GM23248 (cell line): ENCODE measurements at places on chromosomes 2 and 18.
A peak's percentile ranks its signal among the peaks of the same experiment; 100 is the strongest.

DNA sequence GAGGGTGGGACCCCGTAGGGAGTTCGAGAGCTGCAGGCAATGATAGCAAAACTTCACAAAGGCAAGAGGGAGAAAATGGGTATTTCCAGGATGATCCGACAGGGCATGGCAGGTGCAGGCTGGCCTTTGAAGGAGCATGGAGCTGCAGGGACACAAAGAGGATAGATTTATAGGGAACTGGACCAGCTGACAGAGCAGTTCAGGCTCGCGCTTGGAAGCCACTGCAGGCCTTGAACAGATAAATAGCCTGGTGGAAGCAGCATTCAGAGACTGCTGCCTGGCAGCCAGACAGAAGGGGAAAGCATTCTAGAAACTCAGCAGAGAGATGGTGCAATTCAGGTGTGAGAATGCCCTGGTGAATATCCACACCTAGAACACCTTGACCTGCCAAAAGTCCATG is 29.3 kb upstream of the CREG2 start:
- DNase-seq: no peak

DNA sequence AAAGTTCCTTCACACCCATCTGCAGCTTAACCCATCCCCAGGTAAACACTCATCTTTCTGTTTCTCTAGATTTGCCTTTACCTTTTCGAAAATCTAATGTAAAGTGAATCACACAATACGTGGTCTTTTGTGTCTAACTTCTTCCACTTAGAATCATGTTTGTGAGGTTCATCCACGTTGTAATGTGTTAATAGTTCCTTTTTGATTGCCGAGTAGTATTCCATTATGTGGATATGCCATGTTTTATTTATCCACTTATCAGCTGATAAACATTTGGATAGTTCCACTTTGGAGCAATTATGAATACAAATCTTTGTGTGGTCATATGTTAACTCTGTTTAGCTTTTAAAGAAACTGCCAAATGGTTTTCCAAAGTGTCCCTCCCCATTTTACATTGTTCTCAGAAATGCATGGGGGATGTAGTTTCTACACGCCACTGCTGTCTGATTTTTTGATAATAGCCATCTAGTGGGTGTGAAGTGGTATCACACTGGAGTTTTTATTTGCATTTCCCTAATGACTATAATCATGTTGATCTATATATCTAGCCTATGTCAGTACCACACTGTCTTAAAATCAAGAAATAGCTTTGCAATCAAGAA is 22.3 kb downstream of the PECR start:
- no peak for DNase-seq

DNA sequence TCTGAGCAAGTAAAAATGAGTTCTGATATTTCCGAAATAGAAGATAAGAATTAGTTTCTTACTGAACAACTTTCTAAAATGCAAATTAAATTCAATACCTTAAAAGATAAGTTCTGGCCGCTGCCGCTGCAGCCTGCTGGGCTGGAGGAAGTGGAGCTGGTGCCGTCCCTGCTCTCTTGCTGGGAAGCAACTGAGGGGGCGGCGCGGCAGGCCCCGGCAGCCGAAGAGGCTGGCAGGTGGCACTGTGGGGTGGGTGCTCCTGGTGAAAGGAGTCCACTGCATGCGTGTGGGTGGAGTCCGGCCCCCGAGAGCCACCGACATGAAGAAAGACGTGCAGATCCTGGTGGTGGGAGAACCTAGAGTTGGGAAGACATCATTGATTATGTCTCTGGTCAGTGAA is 89.5 kb upstream of the ZNF519 start:
- DNase-seq: no peak

- peak; percentile 8 for DNase-seq
Observed at GRCh38 chr2:28901202-28901601, 6.7 kb downstream of the WDR43 start.

DNA sequence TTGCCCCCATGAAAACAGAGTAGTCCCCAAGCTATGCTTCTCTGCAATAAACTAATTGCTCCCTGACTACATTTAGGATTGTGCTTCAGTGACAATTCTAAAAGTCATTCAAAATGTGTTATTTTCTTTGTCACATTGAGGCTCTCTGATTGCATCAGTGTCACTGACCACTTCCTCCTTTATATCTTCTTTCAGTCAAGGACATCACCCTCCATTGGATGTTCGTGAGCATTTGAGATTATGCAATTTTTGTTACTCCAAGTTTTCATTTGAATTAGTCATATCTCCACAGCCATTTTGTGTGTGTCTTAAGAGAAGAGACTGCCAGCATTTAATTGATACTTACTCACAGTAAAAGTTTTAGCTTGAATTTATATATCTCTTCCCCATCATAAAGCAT is 780.8 kb upstream of the GCFC2 start:
- DNase-seq: no peak

GRCh38 chr2:177541258-177541991 is 148.9 kb downstream of the AGPS start:
- DNase-seq: no peak

DNA sequence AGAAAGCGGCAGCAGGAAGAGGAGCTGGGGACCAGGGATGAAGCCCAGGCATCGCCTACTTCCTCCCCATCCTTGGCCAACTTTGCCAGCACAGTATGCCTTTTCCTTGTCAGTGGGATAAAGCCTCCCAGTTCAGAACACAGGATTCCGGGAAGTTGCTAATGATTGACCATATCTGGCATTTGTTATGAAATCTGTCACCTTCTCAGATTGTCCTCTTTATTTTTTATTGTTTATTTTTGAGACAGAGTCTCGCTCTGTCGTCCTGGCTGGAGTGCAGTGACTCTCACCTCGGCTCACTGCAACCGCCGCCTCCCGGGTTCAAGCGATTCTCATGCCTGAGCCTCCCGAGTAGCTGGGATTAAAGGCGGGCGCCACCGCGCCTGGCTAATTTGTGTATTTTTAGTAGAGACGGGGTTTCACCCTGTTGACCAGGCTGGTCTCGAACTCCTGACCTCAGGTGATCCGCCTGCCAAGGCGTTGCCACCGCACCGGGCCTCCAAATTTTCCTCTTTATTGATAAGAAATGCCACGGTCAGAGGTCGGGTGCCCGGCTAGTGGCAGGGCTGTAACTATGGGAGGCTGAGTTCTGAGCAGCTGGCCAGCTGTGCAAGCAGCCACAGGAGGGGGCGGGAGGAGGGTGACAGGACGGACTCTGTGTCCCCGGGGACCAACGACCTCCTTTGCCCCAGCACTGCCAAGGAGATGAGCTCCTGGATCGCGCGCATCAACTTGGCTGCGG is 24.4 kb downstream of the PSD4 start:
- DNase-seq: no peak

DNA sequence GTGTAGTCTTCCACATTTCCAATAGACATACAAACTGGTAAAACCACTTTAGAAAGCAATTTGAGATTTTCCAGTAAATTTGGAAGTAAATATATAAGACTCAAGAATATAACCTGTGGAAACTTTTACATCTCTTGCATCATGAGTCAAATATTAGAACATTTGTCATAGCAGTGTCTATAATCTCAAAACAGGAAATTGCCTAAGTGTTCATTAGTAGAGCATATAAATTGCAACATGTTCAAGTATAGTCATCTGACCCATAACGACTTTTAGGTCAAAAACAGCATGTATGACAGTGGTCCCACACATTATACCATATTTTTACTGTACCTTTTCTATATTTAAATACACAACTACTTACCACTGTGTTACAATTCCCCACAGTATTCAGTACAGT is 555.9 kb upstream of the VRK2 start:
- DNase-seq: no peak

- peak; percentile 76 for DNase-seq
Observed at GRCh38 chr2:19733951-19734425, 167.8 kb downstream of the TTC32 start.

DNA sequence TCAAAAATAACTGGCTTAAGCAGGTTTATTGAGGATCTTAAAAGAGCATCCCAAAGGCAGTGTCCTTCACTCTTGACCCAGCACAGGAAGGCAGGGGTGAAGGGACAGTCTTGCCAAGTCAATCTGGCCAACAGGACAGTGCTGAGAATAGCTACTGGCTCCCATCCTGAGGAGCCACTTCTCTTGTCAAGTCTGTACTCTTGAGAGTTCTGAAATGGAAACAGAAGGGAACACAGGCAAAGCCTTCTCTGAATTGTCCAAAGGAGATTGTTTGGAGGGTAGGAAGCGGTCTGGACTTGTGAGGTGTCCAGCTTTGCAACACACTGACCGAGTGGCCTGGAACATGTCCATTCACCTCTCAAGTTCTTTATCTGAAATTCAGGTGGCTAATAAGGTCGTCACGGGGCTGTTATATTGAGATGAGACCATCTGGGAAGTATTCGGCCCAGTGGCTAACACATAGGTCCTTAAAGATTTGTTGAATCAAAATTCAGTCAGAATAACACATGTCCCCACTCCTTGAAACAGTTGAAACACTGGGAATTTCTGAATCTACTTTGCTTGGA is 99.5 kb upstream of the FHL2 start:
- no peak for DNase-seq

DNA sequence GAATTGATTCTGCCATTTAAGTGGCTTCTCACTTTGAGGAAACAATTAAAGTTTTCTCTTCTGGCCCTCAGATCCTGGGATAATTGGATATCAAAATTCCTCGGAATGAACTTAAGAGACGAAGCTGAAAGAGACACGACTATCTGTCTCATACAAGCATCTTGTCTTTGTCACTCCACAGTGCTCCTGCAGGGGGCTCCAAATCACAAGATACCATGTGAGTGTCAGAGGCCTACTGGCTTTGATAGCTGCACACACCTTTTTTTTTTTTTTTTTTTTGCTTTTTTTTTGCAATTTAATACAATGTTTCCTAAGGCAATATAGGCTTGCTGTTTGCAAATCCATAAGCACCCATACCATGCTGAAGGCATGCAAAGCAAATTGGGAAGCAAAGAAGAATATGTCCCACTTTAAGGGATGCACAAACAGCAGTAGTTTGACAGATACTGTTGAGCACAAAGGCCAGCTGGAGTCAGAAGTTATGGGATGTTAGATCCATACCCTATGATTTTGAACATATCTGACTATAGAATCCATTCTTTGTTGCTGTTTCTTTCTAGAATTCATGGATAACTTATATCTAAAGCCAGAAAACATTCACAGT is 109.0 kb upstream of the CBLN2 start:
- DNase-seq: peak; percentile 20

DNA sequence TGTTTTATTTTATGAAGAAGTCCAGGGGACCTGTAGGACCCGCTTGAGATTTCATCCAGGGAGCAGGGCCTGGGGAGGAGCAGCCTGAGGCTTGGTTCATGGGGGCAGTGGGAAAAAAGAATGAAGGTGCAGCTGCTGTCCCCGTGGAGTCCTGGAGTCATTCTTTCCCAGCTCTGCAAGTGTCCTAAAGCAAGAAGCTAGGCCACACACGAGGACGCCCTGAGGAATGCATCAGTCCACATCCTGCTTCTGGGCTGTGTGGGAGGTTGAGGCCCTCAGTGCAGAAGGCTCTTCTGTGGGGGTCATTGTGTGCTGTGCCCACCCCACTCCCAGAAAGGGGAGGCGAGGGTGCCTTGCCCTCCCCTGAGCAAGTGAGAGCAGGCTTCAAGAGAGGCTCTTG is 179.9 kb upstream of the HS6ST1 start:
- DNase-seq: no peak

- peak; percentile 65 for DNase-seq
Observed at GRCh38 chr18:33440060-33441043, at the start of gene CCDC178. CCDC178 (minus strand) TSS chr18:33440721; CDS start chr18:33412088, 28,633 bp downstream.

DNA sequence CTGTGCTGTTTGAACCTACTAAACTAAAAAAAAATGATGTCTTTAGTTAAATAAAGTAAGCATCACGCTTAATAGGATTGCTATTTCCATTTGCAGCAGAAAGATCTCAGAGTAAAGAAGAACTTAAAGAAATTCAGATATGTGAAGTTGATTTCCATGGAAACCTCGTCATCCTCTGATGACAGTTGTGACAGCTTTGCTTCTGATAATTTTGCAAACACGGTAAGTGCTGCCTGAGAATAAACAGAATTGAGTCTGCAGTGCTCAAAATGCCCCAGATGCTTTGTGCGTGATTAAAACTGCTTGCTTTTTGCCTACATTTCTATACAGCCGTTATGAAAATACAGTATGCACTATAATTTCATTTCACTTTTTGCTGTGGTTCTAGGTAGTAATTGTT is 3.9 kb downstream of the CDCA7 start:
- DNase-seq: no peak

DNA sequence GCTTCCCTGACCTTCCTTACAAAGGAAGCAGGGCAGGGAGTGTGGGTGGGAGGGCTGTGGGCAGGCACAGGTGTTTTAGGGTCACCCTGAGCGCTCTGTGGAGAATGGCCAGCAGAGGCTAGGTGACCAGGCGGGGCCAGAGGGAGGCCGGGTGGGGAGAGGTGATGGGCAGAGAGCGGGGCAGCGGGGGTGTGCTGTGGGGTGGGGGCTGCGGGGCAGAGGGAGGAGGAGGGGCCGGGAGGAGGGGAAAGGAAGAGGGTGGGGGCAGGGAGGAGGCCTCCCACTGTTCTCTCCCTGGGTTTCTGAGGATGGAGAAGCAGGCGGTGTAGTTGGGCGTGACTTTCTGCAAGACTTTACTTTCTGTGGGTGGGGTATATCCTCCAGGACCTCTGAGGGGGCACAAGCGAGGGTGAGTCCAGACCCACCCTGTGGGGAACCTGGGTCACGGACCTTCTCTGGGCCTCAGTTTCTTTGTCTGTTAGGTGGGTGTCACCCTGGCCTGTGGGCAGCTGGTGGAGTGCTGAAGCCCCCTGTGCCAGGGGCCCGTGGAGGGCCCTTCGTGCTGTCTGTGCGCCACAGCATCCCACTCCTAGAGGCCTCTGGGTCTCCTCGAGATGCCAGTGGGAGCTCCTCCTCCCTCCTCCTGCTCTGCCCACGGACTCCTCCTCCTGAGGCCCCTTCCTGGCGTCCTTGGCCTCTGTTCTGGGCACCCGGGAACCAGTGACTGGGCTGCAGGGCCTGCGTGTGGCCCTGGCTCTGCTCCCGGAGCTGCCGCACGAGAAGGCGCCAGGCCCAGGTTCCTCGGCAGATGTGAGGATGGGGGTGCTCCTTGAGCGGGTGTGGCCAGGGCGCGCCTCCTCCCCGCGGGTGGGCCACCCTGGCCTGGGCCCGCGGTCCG is 6.3 kb upstream of the NEU4 start:
- DNase-seq: no peak

DNA sequence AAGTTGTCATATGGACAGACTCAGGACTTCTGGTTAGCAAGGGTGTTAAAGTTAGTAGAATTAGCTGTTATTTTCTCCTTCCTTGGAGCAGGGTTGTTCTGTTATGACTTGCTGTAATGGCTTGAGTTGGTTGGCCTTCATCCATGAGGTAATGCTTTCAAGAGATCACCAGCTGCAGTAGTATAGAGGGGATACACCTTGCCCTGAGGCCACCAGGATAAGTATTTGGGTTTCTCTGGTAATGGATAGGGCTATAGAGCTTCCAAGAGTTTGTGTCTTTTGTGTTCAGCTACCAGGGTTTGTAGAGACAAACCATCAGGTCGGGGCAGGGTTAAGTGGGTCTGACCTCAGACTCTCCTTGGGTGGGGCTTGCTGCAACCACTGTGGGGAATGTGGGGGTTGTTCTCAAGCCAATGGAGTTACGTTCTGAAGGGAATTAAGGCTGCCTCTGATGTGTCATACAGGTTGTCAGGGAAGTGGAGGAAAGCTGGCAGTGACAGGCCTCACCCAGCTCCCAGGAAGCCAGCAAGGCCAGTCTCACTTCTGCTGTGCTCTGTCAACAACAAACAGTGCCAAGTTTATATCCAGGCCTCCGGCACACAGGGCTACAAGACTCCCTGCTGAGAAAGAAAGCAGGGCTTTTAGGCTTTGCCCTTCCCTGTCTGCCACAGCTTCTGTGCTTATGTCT is 356.6 kb downstream of the SPAG16 start:
- DNase-seq: no peak

GRCh38 chr18:23890589-23890988 is 124.0 kb upstream of the TTC39C start:
- DNase-seq: peak; percentile 59
